ENCODE measurements at places on chromosomes 2 and 18. TPM values are rescaled to one million over a fixed set of nuclear protein-coding genes. Genes with fewer than 3 reads are reported as not detected.

The SAG gene
- not detected for total RNA-seq

DNA sequence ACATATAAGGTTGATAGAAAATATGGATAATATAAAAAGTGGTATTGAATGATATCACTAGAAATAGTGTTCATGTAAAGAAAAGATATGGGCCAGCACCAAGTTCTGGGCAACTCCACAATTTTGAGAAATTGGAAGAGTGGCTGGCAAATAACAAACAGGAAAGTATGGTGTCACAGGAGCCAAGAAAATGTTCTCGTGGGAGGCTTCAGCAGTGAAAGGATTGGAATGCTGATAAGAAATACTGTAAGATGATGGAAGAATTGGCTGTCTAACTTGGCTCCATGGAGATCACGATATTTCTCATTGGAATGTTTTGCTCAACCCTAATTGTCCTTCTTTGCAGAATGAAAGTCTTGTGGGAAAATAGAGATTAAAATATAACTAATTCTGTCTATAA is 856.8 kb downstream of the DPP10 start:
- DNase-seq: no peak

The AQP12A gene
- not detected for total RNA-seq

The MFSD6 gene
- 62.9 TPM for total RNA-seq

All from mucosa of gallbladder (tissue), 1 donor.